CD4-positive, alpha-beta T cell (primary cell): ENCODE measurements at places on chromosomes 1 and 21. TPM values are rescaled to one million over a fixed set of nuclear protein-coding genes. Genes with fewer than 3 reads are reported as not detected.

SH3GLB1 gene
- 52.3 TPM for total RNA-seq

SPRR2E gene
- total RNA-seq, result not detected

KIF2C gene
- total RNA-seq, result 0.64 TPM

FNDC10 gene
- 1.0 TPM for total RNA-seq

CITED4 gene
- total RNA-seq, result 52.0 TPM

IQGAP3 gene
- not detected for total RNA-seq

KCNK1 gene
- total RNA-seq, result not detected

OR2AK2 gene
- 0.22 TPM for total RNA-seq

MAN1C1 gene
- total RNA-seq, result 46.9 TPM

CD247 gene
- total RNA-seq, result 355 TPM

PGBD2 gene
- 0.78 TPM for total RNA-seq

C1orf167 gene
- total RNA-seq, result not detected

OBSCN gene
- total RNA-seq, result 82.2 TPM

FTCD gene
- total RNA-seq, result 0.17 TPM

SPATA17 gene
- not detected for total RNA-seq

TSPEAR gene
- not detected for total RNA-seq

OLFM3 gene
- total RNA-seq, result not detected

TESK2 gene
- total RNA-seq, result 3.4 TPM

CRP gene
- not detected for total RNA-seq

HRNR gene
- total RNA-seq, result not detected

MYOG gene
- not detected for total RNA-seq

GLMN gene
- 7.7 TPM for total RNA-seq

TP73 gene
- not detected for total RNA-seq

FAM163A gene
- total RNA-seq, result 0.08 TPM

HYI gene
- 31.6 TPM for total RNA-seq

AGMAT gene
- 4.6 TPM for total RNA-seq

USH2A gene
- not detected for total RNA-seq

ACTA1 gene
- not detected for total RNA-seq

TMEM50A gene
- 83.1 TPM for total RNA-seq

SPOCD1 gene
- total RNA-seq, result 0.27 TPM

BMP8B gene
- total RNA-seq, result not detected

TXLNA gene
- total RNA-seq, result 6.3 TPM

EXO1 gene
- 1.1 TPM for total RNA-seq

SGIP1 gene
- 0.84 TPM for total RNA-seq

PPM1J gene
- total RNA-seq, result 0.49 TPM

SLC5A9 gene
- total RNA-seq, result not detected

ZSWIM5 gene
- total RNA-seq, result 0.91 TPM

ZNF593OS gene
- not detected for total RNA-seq

AMY1B gene
- total RNA-seq, result not detected

UAP1 gene
- 44.5 TPM for total RNA-seq

LAMB3 gene
- total RNA-seq, result 0.31 TPM

CLCA1 gene
- total RNA-seq, result not detected

ATAD3C gene
- total RNA-seq, result 0.74 TPM

ANGPTL1 gene
- total RNA-seq, result not detected
